ENCODE measurements at places on chromosomes 5 and 9. TPM values are rescaled to one million over a fixed set of nuclear protein-coding genes. Genes with fewer than 3 reads are reported as not detected.

DNA sequence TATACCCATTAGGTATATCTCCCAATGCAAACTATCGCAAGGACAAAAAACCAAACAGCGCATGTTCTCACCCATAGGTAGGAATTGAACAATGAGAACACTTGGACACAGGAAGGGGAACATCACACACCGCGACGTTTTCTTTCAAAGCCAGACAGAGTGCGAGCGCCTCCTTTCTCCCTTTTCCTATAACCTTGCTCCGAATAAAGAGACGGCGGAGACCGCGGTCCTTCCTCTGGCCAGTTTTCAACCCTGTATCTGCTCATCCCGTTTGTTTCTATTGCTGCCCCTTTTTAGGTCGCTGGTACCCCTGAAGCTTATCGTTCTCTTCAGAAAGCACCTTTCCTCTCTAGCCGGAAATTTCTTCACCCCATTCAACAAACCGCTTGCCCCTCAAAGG, 1.3 kb downstream of the LVRN start:
- DNase-seq = no peak

Gene KCNMB1
- total RNA-seq = under 0.01 TPM

DNA sequence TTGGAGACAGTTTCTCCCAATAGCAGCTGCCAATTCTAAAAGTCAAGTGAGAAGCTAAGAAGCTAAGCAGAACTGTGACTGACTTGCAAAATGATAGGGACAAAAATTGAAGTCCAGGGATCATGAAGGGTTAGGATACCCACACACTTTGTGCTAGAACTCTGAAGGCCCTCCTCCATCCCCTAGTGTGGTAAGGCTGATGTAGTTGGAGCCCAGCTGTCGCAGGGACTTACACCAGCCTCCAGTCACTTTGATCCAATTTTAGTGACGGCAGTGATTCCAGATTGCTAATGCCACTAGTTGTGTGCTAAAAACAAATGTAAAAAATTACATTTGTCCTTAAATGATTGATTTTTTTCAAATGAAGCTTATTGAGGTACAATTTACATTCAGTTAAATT, 742.7 kb upstream of the ZNF608 start:
- no peak for DNase-seq

- no peak for DNase-seq
Observed at GRCh38 chr9:127628758-127629467, 16.8 kb downstream of the STXBP1 start.

GRCh38 chr5:131068893-131069643, 96.0 kb downstream of the HINT1 start:
- peak; percentile 28 for DNase-seq

Gene SLC6A3
- total RNA-seq = not detected

DNA sequence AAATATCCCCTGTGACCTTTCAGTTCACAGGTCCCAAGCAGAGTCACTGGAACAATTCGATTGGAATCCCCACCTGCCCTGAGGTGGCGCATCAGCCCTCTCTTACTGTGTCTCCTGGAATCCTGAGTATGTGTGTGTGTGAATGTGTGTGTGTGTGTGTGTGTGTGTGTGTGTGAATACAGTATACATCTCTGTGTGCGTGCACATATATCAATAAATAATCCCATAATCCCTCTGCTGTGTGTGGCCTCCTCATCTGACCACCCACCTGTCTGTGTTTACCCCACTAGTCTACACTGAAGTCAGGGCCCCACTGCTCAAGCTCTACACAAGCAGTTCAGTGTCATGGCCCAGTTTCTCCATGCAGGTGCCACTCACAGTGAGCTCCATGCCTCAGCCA, 187.4 kb downstream of the ERCC6L2 start:
- DNase-seq = no peak

- DNase-seq = no peak
Observed at GRCh38 chr5:131630208-131630962, 4.6 kb downstream of the RAPGEF6 start.

Gene MED7
- total RNA-seq = 44.4 TPM

Gene PCDHGB1
- total RNA-seq = 6.1 TPM

DNA sequence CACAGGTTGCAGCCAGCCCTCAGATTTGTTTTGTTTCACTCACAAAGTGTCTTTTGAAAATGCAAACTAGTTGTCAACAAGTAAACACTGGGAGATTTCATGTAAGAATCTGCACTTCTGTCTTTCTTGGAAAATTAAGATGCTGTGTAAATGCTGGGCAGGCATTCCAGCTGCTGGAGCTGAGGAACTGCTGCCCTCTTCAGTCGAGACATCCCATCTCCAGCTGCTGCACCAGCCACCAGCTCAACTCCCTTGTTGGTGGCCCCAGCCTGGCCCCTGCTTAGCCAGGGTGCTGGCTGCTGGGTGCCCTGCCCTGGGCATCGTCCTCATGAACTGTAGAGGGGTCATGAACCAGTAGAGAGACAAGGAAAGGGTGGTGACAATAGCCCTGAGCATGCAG, 33.1 kb upstream of the AFAP1L1 start:
- DNase-seq = no peak

DNA sequence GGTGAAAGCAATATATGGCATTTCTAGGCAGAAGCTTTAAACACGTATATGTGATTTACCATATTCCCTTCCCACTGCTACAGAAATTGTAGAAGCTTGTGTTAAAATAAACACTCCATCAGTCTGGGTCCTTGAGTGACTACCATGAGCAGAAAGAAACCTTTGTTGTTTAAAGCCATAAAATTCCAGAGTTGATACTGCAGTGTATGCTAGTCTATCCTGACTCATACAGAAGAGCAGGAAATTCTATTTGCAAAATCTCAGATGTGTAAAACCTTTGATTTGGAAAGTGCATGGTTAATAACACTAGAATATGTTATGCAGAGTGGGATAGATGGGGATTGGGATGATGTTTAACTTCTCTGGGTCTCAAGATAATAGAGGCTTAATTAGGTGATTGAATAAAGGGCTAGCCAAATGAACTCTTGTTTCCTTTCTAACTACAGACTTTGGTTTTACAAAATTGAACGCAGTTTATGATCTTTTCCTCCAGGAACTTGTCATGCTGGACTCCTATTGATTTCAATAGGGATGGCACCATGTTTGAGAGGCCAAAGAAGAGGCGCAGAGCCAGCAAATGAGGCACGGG, 282.7 kb upstream of the VLDLR start:
- DNase-seq = no peak

GRCh38 chr9:83388346-83388745, 149.9 kb downstream of the FRMD3 start:
- no peak for DNase-seq

DNA sequence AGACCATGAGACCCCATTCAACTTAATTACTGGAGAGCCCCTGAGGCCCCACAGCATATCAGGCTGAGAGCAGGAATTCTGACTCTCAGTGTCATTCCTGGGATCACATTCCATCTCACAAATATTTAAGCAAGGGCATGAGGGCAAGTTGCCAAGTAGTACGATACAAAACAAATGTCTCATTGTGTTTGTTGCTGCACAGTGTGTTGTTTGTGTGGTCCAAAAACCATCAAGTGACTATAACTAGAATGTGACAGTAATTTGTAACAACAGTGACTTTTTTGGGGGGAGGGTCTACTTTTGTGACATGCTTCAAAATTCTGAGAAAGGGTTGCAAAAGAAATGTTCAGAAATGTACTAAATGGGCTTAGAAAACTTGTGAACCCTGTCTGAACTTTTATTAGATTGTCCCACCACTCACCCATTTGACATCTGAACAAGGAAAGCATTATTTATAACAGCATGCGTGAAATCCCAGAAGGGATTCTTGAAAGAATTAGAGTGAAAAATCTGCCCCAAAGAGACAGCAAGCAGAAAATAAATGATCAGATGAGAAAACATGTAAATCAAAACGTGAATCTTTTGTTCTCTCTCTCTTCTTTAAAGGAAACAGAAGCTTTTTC, 347.0 kb downstream of the NTRK2 start:
- no peak for DNase-seq

DNA sequence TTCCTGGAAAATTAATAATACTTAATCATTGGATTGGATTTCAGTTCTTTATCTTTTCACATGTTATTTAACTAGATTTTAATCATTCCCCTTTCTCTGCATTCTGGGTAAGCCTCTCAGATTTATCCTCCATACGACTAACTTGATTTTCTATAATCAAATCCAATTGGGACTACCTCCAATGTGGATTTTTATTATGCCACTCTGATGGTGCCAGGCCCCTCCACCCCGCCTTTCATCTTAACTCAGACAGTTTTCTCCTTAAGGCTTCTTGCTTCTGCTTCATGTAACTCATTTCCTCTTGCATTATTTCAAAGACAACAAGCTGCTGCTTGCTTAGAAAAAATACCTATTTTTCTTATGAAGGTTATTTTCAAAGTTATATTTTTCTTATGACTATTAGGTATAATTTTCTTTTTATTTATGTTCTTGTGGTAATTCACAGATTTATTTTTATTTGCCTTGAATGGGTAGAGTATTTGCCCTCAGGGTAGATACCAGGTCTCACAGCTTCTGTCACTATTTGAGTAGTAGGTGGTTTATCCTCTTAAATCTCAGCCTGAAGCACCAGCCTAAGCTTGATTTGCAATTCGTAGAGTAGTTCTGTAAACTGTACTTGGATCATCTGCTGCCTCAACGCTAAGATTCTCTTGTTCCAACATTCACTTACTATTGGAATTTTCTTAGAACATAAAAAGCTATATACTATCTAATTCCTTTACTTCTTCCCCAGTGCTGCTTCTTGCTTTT, 659.0 kb upstream of the ARRDC3 start:
- DNase-seq = no peak

GRCh38 chr5:11619339-11620024, 284.8 kb downstream of the CTNND2 start:
- DNase-seq = peak; percentile 8

Gene TAF11L14
- not detected for total RNA-seq

GRCh38 chr9:35675732-35676392, 2.1 kb downstream of the CA9 start:
- DNase-seq = no peak

Gene HTR4
- 1.2 TPM for total RNA-seq

DNA sequence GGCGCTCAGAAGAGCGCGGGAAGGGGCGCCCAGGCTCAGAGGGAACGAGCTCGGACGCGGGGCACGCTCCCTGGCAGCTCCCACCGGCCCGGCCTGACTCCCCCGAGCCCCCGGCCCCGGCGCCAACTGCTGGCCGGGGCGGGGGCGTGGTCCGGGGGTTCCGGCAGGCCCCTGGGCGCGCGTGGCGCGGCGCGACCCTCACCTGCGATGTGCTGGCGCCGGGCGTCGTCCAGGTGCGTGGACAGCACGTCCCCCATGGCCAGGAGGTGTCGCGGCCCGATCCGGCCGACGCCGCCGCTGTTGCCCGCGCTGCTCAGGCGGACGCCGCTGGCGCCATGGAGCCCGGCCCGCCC, 43.5 kb upstream of the STXBP1 start:
- DNase-seq = no peak

DNA sequence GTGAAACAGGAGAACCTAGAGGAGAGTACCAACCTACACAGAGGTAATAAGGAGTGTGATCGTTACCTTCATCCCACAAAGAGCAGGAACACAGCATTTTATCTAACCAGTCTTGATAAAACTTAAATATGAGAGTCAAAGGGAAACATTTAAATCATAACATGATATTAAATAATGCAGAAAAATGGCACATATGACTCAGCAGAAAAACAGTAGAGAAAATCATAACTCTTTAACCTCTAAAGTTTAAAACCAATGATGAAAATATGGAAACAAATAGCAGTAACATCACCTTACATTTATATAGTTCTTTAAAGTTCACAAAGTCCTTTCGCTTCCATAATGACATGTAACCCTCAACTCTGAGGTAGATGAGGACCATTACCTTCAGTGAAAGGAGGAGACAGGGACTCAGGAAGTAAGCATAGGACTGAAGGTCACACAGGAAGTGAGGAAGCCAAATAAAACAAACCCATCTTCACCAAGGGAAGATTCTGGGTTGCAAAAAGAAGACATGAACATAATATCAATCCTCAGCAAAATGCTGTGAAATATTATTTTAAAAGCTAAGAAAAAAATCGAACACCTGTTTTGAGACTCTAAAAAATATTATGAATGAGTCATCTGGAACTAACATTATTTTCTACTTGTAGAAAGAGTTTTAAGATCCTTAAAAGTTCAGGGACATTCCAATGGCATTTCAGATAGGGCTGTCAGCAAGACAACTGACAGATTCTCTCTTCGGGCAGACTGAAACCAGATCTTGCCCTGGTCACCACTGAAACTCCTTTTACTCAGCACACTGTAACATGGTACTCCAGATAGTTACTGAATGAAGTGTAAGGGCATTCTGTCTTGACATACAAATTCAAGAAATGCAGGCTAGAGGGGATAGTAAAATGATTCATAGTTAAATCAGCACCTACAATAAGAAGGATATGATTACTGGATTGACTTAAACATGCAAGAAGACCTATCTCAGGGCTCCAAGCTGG, 148.5 kb downstream of the EPB41L4A start:
- DNase-seq = no peak

Measured in frontal cortex (tissue), 4 donors.